Activated CD4-positive, alpha-beta memory T cell treated with anti-CD3 and anti-CD28 coated beads, Interleukin-2, amount 10 ng/mL, durations not matched to agents 7 days and 5 days (primary cell): ENCODE measurements at places on chromosomes 13 and 19. TPM values are rescaled to one million over a fixed set of nuclear protein-coding genes. Genes with fewer than 3 reads are reported as not detected.

FCAR gene
- not detected for total RNA-seq

TNFSF9 gene
- total RNA-seq, result 5.8 TPM

LMTK3 gene
- 3.8 TPM for total RNA-seq

CEACAM21 gene
- 77.0 TPM for total RNA-seq

ATXN8OS gene
- not detected for total RNA-seq

CEACAM18 gene
- total RNA-seq, result not detected

SERPINE3 gene
- total RNA-seq, result not detected

PSG7 gene
- not detected for total RNA-seq

EXOC3L2 gene
- not detected for total RNA-seq

CEACAM16 gene
- total RNA-seq, result not detected

PGLYRP1 gene
- not detected for total RNA-seq

DNA sequence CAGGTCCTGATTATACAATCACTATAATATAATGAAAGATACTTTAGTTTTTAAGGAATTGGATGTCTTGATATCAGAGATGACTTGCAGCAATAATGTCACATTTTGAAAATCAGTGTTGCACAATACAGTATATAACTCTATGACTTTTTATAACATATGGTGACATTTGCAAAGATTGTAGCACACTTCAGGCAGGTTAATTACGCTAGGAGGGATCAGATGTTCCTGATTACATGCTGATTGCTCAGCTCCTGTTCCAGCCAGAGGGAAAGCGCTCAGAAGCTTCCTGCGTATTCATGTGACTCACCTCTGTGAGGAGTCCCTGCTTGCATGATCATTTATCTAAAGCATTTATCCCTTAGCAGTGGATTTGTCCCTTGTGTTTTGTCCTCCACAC lies 265.6 kb downstream of the GPC5 start:
- no peak for DNase-seq

- DNase-seq, result no peak
Measured at GRCh38 chr19:1116726-1117581, 13.2 kb downstream of the GPX4 start.

DNA sequence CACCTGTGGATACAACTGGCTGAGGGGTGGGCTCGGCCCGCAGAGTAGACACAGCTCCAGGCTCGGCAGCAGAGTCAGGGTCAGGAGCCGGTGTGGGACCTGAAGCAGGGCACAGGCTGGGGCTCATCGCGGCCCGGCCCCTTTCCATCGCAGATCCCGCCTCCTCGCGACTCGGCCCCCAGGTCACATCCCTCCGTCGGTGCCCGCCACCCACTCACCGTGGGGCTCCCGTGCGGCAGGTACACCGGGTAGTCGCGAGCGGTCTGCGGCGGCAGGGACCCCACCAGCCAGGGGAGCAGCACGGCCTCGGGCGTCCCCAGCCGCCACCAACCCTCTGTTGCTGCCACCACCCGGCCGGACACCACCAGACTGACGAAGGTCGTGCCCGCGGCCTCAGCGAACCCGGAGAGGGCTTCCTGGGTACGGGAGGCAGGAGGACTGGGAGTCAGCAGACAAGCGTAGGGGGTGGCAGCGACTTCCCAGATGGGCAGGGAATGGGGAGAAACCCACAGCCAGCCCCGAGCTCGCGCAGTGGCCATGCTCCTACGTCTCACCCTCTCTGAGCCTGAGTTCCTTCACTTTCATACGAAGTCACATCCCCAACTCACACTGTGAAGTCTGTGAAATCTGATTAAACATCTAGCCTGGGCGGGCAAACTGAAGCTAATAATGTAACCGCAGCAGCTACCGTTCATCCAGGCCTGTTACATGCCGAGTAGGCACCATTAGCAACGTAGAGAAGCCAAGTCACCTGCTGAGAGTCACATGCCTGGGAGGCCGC lies 3.7 kb downstream of the FUZ start:
- peak; percentile 62 for DNase-seq

- peak; percentile 97 for DNase-seq
Measured at GRCh38 chr19:13151605-13152355, 1.6 kb downstream of the IER2 start.

DNA sequence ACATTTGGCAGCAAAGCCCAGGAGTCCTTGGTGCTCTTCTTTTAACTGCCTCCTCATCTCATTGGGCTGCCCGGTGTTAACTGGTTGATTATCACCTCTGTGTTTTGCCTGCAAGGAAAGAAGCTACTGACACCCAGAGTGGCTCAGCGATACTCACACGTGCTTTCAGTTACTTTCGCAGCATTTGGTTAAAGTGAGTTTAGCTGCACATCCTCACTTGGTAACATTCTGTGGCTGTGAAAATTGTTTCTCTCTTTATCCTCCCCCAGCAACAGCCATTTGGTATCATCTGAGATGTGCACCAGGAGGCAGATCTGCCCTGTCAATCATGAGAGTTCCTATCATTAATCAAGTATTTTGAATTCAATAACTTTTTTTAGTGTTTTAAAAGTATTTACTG lies 44.6 kb upstream of the GPR183 start:
- DNase-seq, result peak; percentile 45

GRCh38 chr13:21913010-21913409 lies 242.1 kb downstream of the FGF9 start:
- no peak for DNase-seq

DNA sequence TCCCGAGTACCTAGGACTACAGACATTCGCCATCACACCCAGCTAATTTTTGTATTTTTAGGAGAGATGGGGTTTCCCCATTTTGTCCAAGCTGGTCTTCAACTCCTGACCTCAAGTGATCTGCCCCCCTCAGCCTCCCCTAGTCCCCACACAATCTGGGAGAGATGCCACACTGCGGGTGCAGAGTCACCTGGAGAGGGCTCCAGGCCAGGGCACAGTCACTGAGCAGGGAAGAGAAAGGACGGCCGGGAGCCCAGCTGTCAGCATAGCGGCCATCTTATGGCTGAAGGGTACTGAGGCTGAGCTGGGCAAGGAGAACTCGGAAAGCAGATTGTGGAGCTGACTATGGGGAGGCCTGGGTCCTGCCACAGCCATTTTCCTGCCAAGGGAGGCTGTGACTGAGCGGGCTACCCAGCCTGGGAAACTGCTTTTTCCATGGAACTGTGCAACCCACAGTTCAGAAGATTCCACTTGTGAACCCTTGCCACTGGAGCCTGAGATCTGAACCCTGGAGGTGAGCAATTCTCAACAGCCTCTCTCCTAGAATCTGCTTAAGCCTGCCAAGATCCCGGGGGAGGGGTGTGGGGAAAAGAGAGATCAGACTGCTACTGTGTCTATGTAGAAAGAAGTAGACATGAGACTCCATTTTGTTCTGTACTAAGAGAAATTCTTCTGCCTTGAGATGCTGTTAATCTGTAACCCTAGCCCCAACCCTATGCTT lies 109.2 kb downstream of the ZNF486 start:
- DNase-seq, result no peak

DNA sequence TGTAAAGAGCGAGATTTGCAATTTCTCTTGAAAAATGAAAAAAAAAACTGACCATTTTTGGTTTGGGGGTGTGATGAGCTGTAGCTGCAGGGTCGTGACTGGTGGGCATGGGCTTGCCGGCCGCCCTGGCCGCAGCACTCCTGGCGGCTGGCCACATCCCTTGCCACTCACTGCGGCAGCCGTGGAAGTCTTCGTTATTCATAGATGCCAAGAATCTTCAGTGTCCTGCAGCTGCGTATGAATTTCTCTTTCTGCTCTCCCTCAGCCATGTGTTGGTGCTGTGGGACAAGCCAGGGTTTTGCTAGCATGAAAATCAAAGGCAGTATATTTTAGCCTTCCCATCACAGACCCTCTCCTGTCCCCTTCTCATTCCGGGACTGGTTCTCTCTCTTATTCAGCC lies 151.7 kb upstream of the TSHZ3 start:
- DNase-seq, result no peak

- no peak for DNase-seq
Measured at GRCh38 chr13:51861723-51862300, at the start of gene CCDC70. CCDC70 (plus strand) TSS chr13:51861969; CDS start chr13:51865412, 3,443 bp downstream.

GRCh38 chr13:71803066-71803465 lies 63.9 kb downstream of the DACH1 start:
- DNase-seq, result no peak

GRCh38 chr13:93425411-93425810 lies 198.8 kb downstream of the GPC6 start:
- no peak for DNase-seq

GRCh38 chr13:22399801-22400420 lies 729.0 kb downstream of the FGF9 start:
- DNase-seq, result no peak

- no peak for DNase-seq
Measured at GRCh38 chr19:20879501-20879900, 43.5 kb upstream of the ZNF85 start.

DNA sequence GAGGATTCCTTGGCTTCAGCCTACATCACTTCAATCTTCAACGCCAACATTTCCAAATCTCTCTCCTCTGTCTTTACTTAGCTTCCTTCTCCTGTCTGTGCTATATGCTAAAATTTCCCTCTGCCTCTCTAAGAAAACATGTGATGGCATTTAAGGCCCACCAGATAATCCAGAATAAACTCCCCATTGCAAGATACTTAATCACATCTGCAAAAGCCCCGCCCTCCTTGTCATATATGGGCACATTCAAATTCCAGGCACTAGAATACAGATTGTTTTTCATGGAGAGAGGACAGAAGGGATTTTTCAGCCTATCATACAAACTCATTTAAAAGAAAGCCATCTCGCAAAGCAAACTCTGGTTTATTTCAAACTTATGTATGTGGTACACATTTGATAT lies 16.2 kb downstream of the ARGLU1 start:
- DNase-seq, result no peak

- DNase-seq, result peak; percentile 78
Measured at GRCh38 chr19:19540715-19541515, 2.9 kb downstream of the CILP2 start.

GRCh38 chr13:80299046-80299445 lies 41.9 kb downstream of the SPRY2 start:
- DNase-seq, result no peak

- no peak for DNase-seq
Measured at GRCh38 chr19:54268936-54269335, 11.9 kb upstream of the LILRB5 start.

GRCh38 chr13:41282129-41282571 lies 18.8 kb upstream of the MTRF1 start:
- no peak for DNase-seq

DNA sequence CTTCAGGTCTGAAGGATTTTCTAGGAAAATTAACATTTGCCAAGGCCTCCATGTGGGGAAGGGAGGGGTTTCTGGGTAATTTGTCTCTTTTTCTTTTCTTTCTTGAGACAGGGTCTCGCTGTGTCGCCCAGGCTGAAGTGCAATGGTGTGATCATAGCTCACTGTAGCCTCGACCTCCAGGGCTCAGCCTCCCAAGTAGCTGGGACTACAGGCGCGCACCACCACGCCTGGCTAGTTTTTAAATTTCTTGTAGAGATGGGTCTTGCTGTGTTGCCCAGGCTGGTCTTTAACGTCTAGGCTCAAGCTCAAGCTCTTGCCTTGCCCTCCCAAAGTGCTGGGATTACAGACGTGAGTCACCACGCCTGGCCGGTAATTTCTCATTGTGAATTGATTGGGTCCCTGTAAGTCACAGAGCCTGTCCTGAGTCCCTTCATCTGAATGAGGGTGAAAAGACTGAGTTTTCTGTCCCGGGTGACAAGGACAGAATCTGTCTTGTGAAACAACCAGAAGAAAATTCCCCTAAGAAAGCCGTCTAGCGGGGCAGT lies 10.0 kb upstream of the SPC24 start:
- DNase-seq, result no peak

- DNase-seq, result no peak
Measured at GRCh38 chr13:22517544-22517943, 663.2 kb upstream of the SGCG start.

- no peak for DNase-seq
Measured at GRCh38 chr19:8403098-8403819, 9.8 kb upstream of the MARCHF2 start.

GRCh38 chr19:46967578-46968032 lies 52.0 kb upstream of the NPAS1 start:
- peak; percentile 66 for DNase-seq

GRCh38 chr19:46159418-46160232 lies 11.6 kb downstream of the IGFL2 start:
- no peak for DNase-seq
